ENCODE measurements at places on chromosomes 7 and 10. TPM values are rescaled to one million over a fixed set of nuclear protein-coding genes. Genes with fewer than 3 reads are reported as not detected.

GRCh38 chr10:53839440-53840039 is 961.5 kb downstream of the PCDH15 start:
- no peak for DNase-seq

GRCh38 chr10:70726909-70727495 is 54.7 kb downstream of the ADAMTS14 start:
- DNase-seq, result no peak

DNA sequence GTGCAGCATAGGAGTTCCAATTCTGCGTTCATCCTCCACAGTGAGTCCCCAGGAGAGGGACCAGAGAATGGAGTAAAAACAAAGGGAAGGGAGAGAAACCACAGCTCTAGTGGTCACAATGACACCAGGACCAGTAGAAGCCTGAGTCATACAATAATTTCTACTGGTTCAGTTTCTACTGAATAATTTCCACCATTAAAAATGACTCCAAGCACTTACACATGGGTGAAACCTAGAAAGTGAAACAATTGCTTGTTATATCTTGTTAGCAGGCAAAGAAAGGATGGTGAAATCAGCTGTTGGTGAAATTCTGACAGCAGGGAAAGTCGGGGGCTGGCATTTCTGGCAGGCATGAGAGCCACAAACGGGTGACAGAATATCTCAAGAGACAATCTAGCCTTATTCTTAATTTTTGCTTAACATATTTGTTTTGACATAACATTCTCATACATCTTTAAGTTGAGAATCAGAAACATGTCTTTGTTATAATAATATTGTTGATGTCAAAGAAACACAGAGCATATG is 1065.8 kb upstream of the C7orf33 start:
- no peak for DNase-seq

CALCR gene
- total RNA-seq, result not detected

GRCh38 chr10:95691281-95691680 is 2.4 kb downstream of the TCTN3 start:
- no peak for DNase-seq

GRCh38 chr10:58512491-58513187 is at the start of gene BICC1:
TSS of gene BICC1 (plus strand) at chr10:58512872. CDS start at chr10:58513144, 272 bp downstream.
- DNase-seq, result no peak

GRCh38 chr10:107423903-107424302 is 259.4 kb upstream of the SORCS1 start:
- DNase-seq, result no peak

SEMA3E gene
- total RNA-seq, result 6.3 TPM

GRCh38 chr7:116377721-116378120 is 121.8 kb upstream of the CAV2 start:
- DNase-seq, result no peak

DNA sequence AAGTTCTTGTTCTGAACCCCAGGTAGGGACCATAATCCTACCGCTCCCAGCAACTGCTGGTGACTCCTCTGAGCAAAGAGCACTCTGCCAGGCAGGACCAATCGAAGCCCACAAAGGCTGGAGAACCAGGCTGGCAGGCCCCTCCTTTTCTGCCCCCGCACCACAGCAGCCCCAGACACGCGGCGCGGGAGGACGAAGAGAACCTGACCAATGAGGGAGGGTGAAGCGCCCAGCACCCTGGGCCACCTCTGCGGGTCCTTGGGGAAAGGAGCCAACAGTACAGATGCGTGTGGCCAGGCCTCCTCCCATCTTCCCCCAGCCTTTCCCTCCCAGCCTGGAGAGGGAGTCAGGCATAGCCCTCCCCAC is 25.9 kb downstream of the CTBP2 start:
- DNase-seq, result no peak

GRCh38 chr10:4214908-4215307 is 429.9 kb upstream of the KLF6 start:
- DNase-seq, result no peak

GRCh38 chr10:110420401-110421193 is 77.1 kb upstream of the DUSP5 start:
- DNase-seq, result no peak

- no peak for DNase-seq
Measured at GRCh38 chr10:101879456-101880231, 36.0 kb upstream of the KCNIP2 start.

DNA sequence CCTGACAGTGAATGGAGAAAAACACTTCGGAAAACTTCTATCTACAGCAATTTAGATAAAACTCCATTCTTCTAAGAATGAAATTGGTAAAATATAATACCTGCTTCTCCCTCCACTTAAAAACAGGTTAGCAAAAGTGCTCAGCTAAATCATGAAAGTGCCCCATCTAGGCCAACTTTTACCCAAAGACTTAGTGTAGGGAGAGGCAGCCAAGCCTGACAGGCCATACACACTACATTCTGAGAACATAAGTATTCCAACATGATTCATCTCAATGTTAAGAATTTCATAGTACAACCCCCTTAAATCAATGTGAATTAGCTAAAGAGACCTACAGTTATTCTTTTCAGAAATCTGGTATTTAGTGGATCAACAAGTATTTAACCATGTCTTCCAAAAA is 7.2 kb downstream of the FAM3C start:
- DNase-seq, result no peak

DNA sequence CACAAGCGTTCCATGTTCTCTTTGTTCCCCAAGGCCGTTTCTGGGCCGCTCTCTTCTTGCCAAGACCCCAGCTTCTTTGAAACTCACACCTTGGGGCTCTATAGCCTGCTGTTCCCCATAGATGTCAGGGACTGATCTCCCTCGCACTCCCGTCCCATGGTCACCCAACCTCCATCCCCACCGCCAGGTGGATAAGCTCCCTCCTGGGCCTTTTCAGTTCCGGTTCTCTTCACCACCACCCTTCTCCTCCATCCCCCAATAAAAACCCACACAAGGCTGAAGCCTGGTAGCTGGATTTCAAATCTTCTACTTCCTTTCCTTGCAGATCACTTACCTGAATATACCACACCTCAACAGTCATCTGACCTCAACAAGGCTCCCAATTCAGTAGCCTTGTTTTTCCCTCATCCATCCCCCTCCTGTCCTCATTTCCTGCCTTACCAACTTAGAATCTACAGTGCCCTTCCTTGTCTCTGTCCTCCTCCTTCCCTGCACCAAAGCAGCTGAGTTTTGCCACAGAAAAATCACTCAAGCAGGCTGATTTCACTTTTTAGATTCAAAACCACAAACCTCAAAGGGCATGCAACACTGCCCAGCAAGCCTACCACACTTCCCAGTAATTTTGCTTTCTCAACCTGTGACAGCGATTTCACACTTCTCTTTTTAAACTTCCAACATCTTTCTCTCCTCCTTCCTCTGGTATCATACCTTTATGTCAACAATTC is 7.7 kb downstream of the SLC37A3 start:
- no peak for DNase-seq

ADARB2 gene
- total RNA-seq, result 6.1 TPM

DNA sequence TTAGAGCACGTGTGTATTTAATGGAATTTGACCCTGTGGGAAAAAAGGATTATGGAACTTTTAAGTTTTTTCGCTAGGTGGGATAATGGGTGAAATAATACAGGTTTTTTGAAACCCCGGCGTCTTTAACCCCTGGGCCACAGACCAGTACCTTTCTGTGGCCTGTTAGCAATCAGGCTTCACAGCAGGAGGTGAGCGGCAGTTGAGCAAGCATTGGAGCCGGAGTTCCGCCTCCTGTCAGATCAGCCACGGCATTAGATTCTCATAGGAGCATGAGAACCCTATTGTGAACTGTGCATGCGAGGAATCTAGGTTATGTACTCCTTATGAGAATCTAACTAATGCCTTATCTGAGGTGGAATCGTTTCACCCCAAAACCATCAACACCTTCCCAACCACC is 28.6 kb downstream of the WAC start:
- no peak for DNase-seq

DNA sequence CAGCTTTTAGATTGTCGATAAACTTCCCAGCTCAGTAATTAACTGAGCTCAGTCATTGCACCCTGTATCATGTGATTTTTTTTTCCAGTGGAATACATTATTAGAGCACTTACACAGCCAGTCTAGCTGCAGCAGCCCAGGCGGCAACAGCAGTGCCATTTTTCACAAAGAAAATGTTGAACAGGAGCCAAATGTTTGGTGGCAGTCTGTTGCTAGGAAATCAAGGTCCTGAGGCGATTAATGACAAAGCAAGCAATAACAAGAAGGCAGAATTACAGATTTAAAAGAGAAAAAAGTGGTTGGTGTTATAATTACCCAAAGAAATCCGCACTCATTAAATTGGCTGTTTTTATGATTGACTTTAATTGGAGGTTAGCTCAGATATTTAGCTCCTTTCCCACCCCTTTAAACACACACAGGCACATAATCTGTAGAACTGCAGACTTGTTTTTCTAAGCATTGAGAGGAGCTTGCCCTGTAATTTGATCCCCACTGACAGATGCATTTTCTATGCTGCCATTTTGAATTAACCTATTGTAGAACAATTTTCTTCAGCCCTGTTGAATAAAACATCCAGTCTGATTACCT is 267.4 kb downstream of the ADK start:
- DNase-seq, result no peak

DNA sequence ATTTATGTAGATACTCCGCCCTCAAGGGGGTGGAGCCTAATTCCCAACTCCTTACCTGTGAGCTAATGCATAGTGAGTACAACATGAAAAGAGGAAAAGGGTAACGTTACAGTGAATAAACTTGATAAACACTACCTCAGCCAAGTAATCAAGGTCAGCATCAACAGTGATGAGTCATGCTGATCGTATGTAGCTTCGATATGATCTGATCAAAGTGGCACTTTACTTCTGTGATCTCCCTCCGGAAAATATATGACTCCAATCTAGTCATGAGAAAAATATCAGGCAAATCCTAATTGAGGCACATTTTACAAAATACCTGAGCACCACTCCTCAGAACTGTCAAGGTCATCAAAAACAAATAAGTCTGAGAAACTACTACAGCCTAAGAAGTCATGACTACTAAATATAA is 70.4 kb downstream of the VTI1A start:
- no peak for DNase-seq

GRCh38 chr7:131174391-131174790 is 153.3 kb upstream of the MKLN1 start:
- DNase-seq, result no peak

DNA sequence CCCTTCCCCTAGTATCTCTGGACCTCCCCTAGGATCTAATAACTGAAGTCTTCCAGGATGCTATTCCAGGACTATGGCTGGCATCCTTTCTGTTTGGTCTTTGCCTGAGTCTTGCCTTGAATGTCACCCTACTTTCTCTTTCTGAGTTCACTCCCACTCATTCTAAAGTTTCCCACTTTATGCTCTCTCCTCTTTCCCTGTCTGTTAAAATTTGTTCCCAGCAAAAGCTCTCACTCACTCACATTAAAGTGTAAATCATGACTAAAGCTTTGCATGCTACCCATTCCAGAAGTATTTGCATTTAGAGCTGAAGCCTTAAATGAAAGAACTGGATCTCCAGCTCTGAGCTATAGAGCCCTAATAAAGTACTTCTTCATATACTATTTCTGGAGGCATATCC is 42.1 kb upstream of the RAPGEF5 start:
- DNase-seq, result no peak

OR2A12 gene
- total RNA-seq, result not detected

GRCh38 chr7:6430271-6430940 is 17.3 kb downstream of the DAGLB start:
- DNase-seq, result no peak

TRAPPC14 gene
- 13.2 TPM for total RNA-seq

GRCh38 chr7:92766461-92767003 is 69.8 kb downstream of the CDK6 start:
- no peak for DNase-seq

DNA sequence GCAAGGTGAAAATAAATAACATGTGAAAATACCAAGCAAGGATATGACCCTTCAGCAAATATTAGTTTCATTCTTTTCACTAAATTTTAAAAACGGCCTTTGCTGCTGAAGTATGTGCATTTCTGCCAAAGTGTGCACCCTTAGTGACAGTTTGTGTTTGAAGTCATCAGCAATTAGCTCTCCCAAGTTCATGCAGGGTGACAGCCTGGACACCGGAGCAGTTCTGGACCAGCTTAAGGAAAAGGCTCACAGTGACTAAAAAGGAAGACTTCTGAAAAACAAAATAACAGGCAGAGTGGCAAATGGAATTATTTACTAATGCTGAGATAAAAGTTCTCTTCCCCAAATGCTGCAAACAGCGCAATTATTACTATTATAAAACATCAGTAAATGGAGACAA is 69.3 kb upstream of the NEBL start:
- DNase-seq, result no peak

SFTPD gene
- 0.65 TPM for total RNA-seq

MYO3A gene
- total RNA-seq, result 1.6 TPM
